Cardiac muscle cell (in vitro differentiated cells and primary cell): ENCODE measurements at places on chromosomes 1 and 21.

- DNase-seq: peak; percentile 49
- H3K4me3 ChIP-seq: peak overlapping the region; percentile 80
- H3K27me3 ChIP-seq: no peaks in the 10 kb centered on the region
- H3K36me3 ChIP-seq: no peaks in the 10 kb centered on the region
- no peak overlapping the region for H3K27ac ChIP-seq
Measured at GRCh38 chr1:14597343-14598006, 1.0 kb upstream of the KAZN start.

- H3K27ac ChIP-seq: no peak overlapping the region
- peak; percentile 63 for DNase-seq
Measured at GRCh38 chr1:119646521-119647227, 1.4 kb downstream of the ZNF697 start.

- H3K27ac ChIP-seq: no peak overlapping the region
- H3K4me1 ChIP-seq: no peaks in the 10 kb centered on the region
- H3K36me3 ChIP-seq: no peaks in the 10 kb centered on the region
- H3K27me3 ChIP-seq: no peaks in the 10 kb centered on the region
Measured at GRCh38 chr1:172293429-172293828, 127.1 kb upstream of the C1orf105 start.

- H3K36me3 ChIP-seq: no peaks in the 10 kb centered on the region
- no peaks in the 10 kb centered on the region for H3K4me1 ChIP-seq
- DNase-seq: no peak
- H3K27me3 ChIP-seq: no peaks in the 10 kb centered on the region
- H3K27ac ChIP-seq: no peak overlapping the region
- no peak overlapping the region for H3K4me3 ChIP-seq
Measured at GRCh38 chr21:42692688-42693087, 39.3 kb downstream of the PDE9A start.

DNA sequence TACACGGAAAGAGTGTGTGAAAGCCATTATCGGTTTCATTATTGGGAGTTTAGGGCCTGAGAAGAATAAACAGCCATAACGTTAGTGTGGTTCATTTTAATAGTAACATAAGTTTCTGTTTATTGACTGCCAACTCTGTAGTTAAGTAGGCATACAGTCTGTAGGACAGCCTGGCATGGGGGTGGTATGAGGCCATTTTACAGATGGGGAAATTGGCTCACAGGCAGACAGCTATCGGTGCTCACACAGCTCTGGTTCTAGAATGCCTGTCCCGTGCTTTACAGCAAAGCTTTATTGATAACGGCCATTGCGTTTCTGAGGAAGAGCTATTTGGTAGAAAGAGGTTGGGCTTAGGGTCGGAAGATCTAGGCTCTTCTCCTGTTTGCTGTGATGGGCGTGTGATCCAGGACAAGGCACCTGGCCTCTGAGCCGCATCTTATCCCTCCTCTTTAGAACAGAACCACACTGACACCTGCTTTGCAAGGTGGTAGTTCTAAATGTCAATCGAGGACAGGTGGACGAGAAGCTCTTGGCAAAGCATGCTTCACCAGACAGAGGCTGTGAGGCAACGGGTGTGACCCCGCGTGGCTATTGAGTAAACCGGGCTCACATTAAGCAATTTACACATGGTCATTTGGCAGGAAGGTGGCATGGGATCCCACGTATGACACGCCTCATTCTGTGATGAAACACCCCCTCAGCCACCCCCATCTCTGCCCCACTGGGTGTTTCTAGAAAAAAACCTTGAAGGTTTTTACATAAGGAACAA, 14.9 kb downstream of the ETS2 start:
- H3K27ac ChIP-seq: no peak overlapping the region
- peaks cover 78% of the 10 kb centered on the region for H3K36me3 ChIP-seq
- H3K4me1 ChIP-seq: no peaks in the 10 kb centered on the region
- no peak for DNase-seq
- no peak overlapping the region for H3K4me3 ChIP-seq

GRCh38 chr1:229033480-229033879, 237.4 kb upstream of the RAB4A start:
- H3K27ac ChIP-seq: no peak overlapping the region
- H3K4me1 ChIP-seq: peaks cover 2% of the 10 kb centered on the region
- peaks cover 23% of the 10 kb centered on the region for H3K27me3 ChIP-seq
- no peaks in the 10 kb centered on the region for H3K36me3 ChIP-seq
